ENCODE measurements at places on chromosomes 1 and 21.

GRCh38 chr1:230708631-230709580, 5.0 kb downstream of the AGT start:
- peak; percentile 73 for ATAC-seq

DNA sequence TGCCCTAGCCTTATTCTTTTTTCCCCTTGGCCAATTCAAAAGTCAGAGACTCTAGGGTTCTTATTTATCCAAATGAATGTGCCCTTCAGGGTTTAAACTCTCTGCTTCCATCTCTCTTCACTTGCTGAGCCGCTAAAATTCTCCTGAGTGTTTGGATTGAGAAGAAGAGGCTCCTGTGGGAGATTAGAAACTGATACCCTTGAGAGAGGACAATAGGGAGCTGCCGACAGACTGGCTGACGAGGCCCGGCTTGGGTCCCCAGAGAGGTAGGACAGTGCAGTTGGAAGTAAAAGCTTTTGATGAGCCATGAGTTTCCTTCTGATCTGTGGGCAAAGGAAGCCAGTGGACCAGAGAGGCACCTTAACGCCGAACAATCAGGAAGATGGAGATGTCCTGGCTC, 41.3 kb upstream of the UBE2U start:
- no peak for ATAC-seq

- ATAC-seq, result no peak
Measured at GRCh38 chr1:100875228-100875627, 19.4 kb downstream of the EXTL2 start.

DNA sequence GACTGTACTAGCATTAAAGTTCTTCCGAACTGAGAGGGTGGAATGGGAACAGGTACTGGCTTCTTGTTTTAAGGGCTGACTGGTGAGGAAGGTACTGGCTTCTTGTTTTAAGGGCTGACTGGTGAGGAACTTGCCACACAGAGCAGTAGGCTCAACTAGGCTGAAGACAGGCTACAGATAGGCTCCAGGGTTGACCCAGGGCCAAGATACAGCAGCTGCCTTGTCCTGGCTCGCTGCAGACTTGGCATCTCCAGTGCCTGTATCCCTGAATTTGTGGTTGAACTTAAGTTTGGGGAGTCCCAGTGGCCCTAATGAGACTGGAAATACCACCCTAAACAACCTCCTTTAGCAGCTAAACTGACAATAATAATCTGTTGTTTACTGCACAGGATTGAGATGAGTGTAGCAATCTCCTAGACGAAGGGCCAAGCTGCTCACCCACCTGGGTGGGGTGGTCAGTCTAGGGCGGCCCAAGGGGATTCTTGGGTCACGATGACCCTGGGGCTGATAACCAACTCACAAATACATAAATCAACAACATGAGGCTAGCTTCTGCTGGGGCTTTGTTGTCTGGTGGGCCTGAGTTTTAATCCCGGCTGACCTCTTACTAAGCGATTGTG, 227.1 kb downstream of the DISC1 start:
- no peak for ATAC-seq

- ATAC-seq, result no peak
Measured at GRCh38 chr1:198845851-198846250, 207.0 kb downstream of the PTPRC start.

GRCh38 chr1:245956225-245956624, 550.9 kb downstream of the SMYD3 start:
- no peak for ATAC-seq

DNA sequence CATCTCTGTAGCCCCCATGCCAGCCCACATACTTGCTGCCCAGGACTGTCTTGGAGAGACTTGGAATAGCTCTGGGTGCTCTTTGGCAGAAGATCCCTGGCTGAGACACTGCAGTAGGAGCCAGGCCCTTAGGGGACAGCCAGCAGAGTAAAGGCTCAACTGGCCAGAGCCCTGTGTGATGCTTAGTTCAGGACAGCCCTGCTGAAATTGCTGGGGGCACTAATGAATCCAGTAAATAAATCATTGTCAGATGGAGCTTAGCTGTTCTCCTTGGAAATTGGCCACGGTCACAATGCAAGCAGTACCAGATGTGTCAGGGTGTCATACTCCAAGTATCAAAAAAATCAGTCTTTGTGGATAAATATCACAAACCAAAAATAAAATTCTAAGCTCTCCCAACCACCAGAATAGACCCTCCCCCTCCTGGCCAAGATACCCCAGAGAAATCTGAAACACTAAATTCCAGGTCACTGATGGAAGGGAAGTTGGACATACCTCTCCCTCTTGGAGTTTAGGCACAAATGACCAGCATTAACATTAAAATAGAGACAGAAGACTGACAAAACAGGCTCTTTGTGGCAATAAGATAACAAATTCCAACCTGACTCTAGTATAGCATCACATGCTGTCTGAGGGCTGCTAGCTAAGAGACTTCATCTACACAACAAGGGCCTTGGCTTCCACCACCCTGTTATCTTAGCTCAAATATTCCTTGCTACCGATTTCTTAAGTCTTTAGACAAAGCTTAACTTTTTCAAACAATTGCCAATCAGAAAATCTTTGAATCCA, 83.2 kb upstream of the DNAH14 start:
- no peak for ATAC-seq

GRCh38 chr21:29184037-29184436, 53.6 kb downstream of the MAP3K7CL start:
- peak; percentile 27 for ATAC-seq

DNA sequence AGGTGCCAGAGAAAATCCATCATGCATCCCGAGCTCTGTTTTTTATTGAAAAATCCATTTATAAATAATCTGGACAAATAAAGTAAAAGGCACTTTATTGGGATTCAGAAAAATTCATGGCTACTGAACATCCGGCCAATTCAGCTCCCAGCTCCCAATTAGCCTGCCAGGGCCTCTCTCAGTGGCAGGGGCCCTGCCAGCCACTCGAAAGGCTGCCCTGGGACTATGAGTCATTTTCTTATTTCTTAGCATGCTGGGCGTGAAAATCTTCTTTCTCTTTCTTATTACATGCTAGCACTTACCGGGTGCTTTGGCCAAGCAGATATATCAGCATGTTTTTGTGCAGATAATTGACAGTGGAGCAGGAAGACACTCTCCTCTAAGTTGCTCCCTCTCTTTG, 283.3 kb downstream of the CAMTA1 start:
- ATAC-seq, result no peak

GRCh38 chr1:117616356-117616755, 10.5 kb downstream of the TENT5C start:
- no peak for ATAC-seq

DNA sequence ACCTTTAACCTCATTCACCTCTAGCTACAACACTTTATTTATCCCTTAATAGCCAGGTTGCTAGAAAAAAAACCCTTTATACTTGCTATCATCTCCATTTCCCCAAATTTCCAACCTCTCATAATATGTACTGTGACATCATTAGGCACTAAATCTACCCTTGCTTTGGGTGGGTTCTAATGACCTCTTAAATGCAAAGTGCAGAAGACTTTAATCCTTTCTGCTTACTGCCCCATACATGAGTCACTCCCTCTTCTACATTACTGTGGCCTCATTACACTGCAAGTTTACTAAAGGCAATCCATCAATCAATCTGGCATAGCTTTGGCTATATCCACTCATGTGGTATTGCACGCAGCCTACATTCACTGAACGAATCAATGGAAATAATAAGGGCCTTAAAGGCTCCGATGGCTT, 353.3 kb downstream of the SMYD3 start:
- no peak for ATAC-seq

Measured in esophagus mucosa (tissue), 1 donor.